Stimulated activated CD4-positive, alpha-beta T cell treated with anti-CD3 and anti-CD28 coated beads, Interleukin-15, amount 100 ng/mL, for 48 hours (primary cell): ENCODE measurements at places on chromosomes 12 and 14.

DNA sequence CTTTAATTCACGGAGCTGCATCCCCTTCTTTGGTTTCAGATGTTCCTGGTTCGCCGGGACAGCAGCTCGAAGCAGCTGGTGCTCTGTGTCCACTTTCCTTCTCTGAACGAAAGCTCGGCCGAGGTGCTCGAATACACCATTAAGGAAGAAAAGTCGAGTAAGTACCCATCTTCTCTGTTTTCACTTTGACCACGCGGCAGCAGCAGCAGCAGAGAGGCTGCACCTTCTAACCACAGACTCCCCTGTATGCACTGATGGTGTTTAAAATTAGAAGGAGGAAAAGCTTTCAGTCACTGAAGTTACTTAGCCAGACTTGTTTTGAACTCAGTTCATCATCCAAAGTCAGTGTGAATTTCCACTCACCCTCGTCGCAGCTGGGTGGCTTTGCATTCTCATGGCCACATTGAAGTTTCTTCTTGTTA is 63.8 kb downstream of the RIN3 start:
- DNase-seq, result no peak

DNA sequence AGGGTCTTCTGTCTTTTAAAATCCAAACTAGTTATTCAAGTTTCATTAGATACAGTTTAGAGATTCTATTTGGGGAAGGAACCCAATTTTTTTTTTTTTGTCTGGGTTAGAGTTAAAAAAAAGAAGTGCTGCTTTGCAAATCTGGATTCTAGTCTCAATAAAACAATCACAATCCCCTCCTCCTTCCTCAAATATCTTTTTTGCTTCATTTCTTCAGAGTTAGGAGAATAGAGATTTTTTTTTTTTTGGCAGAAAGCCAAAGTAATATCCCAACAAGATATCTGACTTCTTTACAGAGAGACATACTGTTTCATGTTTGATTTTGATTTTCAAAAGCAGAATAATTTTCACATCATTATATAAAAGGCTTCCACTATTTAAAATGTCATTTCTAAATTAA is 201.9 kb downstream of the FOXN3 start:
- DNase-seq, result no peak

- DNase-seq, result no peak
Measured at GRCh38 chr12:117439531-117440001, 78.1 kb upstream of the NOS1 start.

GRCh38 chr12:115672506-115673080 is 604.9 kb downstream of the MED13L start:
- DNase-seq, result no peak

GRCh38 chr12:52992699-52993557 is 13.3 kb upstream of the EIF4B start:
- DNase-seq, result no peak

GRCh38 chr12:70692681-70693288 is 55.6 kb upstream of the PTPRB start:
- no peak for DNase-seq

DNA sequence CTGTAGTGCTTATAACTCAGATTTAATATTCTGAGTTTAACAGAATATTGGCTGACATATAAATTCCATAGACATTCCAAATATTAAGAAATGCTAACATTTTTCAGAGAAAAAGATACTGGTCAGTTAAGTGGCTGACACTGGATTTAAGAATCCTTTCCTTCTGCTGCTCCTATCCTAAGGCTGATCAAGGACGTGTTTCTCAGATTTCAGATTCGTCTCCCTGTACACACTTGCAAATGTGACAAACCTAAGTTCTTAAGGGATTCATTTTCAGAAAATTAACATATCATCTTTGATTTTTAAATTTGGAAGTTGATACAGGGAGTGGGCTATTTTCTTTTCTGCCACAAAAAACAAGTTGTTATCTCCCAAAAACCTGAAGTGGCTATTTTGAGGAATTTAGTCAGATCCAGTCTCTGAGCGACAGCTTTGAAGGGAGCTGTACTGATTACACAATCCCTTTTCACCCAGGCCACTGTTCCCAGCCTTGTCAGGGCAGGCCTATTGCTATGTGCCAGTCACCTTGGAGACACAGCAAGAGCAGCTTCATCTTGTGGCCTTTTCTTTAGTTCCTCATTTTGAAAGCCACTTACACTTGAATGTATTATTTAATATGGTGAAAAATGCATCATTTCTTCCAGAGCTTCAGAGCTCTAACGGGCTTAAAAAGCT is 370.6 kb downstream of the KCNH5 start:
- DNase-seq, result no peak

- no peak for DNase-seq
Measured at GRCh38 chr14:80364816-80365215, 153.5 kb upstream of the DIO2 start.

GRCh38 chr12:6230321-6231110 is 30.3 kb downstream of the CD9 start:
- DNase-seq, result peak; percentile 48

GRCh38 chr12:103241184-103241583 is 254.6 kb downstream of the C12orf42 start:
- no peak for DNase-seq

DNA sequence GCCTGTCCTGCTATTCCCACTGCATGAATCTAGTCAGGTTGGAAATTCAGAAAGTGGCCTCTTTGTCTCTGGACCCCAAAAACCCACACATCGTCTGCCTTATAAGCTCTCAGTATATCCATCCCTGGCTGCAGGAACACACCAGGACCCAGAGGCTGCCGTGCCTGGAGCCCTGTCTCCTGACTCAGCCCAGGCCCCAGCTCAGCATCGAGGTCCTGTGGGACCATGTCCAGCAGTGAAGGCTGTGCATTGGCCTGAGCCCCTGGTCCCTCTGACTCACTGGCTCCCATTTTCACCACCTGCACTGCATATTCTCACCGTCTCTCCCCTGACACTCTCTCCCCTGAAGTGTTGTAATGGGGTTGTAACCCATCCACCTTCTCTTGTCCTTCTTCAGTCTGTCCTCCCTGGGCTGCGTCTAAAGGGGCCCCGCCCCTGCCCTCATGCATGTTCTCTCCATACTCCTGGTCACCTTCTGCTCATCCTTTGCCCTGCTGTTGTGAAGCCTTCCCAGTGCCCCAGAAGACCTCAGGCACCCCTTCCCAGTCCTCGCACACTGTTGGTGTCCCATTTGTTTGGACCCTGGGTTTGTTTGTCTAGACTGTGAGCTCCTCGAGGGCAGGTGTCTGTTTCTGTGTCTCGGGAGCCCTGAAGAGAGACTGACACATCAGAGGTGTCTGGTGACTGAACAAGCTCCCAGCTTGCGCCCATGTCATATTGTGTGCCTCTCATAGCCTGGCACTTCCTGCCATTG is 43.8 kb downstream of the EVL start:
- no peak for DNase-seq

- no peak for DNase-seq
Measured at GRCh38 chr12:62668782-62669181, 202.2 kb downstream of the MON2 start.

DNA sequence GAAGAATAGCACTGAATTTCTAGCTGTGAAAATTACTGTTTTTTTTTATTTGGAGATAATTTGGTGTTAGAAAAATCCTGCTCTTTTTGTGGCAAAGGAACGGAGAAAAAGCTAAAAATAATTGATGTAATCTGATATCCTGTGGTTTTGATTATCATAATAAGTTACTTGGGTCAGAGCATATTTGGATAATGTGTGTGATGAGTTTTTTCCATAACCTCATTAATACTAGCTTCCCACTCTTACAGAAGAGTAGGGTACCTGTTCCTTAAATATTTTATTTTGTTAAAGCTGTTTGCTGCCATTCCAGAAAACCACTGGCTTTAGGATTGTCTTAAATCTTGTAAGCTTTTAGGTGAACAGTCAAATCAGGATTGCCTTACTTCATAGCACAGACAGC is 4.7 kb downstream of the PSMC6 start:
- DNase-seq, result no peak

GRCh38 chr12:56080556-56081138 is 682 bp downstream of the ERBB3 start:
- no peak for DNase-seq

- DNase-seq, result no peak
Measured at GRCh38 chr12:12408265-12408690, 51.4 kb downstream of the BORCS5 start.

DNA sequence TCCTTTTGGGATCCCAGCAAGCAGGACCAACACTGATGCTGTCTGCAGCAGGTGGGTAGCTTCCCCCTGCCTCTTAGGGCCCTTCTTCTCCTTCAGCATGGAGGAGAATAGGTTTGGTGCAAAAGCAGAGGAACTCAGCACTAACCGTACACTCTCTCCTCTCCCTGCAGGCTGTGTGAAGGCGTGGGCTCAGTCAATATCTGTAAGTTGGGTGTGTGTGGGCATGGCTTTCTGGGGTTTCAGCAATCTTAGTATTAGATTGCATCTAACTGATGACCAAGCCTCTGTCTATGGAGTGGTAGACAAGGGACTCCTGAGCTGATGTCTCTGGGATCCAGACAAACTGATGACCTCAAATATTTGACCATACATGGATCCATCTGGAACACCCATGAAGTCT is 14.3 kb downstream of the KRT85 start:
- no peak for DNase-seq

- no peak for DNase-seq
Measured at GRCh38 chr12:132167611-132168310, 23.5 kb downstream of the NOC4L start.

DNA sequence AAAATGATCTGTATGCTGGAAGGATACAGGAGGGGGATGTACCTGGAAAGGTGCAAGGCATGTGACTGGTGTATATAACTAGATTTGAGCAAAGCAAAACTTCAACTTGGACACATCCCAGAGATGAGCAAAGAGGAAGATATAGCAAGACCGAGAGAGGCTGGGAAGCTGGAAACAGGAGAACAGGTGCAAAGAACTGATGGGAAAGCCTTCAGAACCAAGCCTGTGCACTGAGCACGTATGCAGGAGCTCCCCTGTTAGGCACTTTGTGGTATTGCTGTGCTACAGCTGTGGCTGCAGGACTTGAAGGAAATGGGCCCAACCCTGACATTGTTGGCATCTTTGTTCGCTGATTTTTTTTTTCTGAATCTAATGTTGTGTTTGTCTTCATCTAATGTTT is 120.7 kb upstream of the PWP1 start:
- DNase-seq, result no peak

DNA sequence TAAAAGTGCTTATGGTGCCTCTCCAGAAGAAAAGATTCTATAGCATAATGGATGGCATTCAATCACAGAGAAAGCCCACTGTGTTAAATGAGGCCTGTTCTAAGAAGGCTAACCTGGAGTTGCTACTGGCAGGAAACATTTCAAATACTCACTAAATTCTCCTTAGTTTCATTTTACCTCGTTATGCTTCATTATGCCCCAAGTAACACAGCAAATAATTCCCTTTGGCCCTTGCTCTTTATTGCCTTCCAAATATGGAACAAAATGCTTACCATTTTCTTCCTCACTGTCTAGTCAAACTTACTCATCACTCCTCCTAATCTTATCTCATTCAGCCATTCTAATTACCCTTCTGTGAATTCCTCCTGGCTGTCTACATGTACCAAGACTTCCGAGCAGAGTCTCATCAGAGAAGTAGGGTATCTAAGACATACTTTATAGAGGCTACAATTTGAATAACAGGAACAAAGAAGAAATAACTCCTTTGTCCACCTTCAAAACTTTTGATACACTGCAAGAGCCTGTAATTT is 292.1 kb upstream of the CLEC14A start:
- DNase-seq, result no peak

- DNase-seq, result no peak
Measured at GRCh38 chr12:27999970-28000369, 27.4 kb upstream of the PTHLH start.

DNA sequence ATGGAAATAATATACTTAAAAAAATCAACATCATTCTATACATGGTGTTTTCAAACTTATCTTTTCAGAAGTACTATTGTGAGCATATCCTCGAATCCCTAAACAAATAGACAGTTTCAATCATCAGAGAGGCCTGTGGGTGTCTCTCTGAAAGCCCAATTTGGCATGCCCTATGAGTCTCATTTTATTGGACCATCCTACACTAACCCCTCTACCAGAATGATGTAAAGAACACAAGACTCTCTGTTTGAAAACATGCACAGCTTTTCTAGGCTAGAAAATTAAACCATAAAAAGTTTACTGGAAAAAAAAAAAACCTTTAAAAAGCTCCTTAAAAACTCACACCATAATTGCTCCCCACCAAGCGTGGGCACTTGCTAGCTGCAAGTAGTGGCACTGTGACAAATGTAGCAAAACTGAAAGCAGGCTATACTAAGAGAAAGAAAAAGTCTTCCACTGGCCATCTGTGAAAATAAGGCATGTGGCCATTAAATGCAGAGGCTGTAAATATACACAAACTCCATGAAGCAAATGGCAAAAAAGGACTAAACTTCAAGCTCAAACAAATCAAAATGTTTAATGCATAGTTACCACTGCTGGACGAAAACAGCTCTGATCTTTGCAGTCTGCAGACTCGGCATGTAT is 394.2 kb downstream of the SOX5 start:
- DNase-seq, result no peak

- DNase-seq, result no peak
Measured at GRCh38 chr12:123591702-123592481, 7.5 kb downstream of the TMED2 start.
